ENCODE measurements at places on chromosomes 5 and 9.

DNA sequence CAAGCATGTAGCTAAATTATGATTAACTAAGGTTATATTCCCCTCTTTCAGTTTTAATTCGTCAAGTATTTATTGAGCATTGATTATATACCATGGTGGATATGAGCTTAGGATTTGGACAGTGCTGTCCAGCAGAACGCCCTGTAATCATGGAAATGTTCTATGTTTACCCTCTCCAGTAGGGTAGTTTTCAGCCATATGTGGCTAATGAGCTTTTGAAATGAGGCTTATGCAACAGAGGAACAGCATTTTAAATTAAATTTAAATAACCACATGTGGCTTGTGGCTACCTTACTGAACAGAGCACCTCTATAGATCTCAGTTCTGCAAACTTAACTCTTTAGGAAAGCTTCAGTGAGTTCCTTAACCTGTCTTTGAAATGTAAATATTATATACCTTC, 59.1 kb downstream of the JMY start:
- no peak for DNase-seq

- peak; percentile 30 for DNase-seq
Observed at GRCh38 chr5:119374901-119375300, 19.1 kb downstream of the TNFAIP8 start.

DNA sequence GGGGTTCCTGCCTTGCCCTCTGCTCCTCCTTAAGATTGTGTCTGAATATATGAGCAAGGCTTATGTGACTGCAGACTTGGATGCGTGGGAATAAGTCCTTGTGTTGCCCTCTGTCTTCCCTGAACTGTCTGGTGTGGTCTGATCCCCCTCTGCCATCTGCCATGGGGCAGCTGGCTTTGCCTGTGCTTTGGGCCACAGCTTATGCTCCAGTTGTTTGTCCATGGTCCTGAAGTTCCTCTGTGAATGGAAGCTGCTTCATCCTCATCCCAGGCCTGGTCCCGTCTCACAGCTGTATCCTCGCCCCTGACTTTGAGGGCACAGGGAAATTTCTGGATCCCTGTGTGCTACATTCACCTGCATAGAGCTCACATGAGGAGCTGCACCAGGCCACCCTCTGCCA, 14.7 kb downstream of the IL31RA start:
- peak; percentile 31 for DNase-seq

DNA sequence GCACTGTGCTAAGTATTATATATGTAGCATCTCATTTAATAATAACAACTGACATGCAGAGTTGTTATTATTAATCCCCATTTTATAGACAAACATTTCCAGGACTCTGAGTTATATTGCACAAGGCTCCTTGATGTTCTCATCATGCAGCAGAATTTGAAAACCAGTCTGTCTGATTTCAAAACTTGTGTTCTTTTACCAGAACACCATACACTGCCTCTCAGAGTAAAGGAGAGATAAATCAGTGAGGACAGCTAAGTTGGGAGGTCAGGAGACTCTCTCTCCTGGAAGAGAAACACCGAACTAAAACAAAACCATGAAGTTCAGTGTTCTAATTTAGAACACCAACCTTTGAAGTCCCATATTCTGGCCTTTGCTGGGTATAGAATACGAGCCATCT, 92.7 kb upstream of the TNC start:
- no peak for DNase-seq

DNA sequence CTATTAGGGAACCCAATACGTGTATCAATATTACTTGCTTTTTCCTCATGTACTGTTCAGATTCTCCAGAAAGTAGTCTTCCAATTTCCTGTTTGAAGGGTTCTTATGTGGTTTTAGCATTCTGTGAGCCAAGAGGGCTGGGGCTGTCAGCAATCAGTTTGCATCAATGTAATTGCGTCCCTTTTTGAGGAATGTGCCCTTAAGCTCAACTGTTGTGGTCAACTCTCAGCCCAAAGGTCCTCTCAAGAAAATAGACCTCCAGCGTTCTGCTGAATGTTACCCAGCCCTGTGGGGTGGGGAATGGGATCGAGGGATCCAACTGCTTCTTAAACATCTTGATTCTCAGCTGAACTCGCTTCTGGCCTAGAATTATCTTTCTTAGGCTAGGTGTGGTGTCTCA, 43.8 kb upstream of the CDK20 start:
- DNase-seq = no peak

Measured in fibroblast of the aortic adventitia (primary cell).